ENCODE measurements at places on chromosomes 2 and 18.

GRCh38 chr2:119384971-119385370 lies 18.2 kb downstream of the DBI start:
- DNase-seq = no peak

GRCh38 chr2:30706534-30707303 lies 100.5 kb downstream of the CAPN13 start:
- DNase-seq = peak; percentile 67

- DNase-seq = no peak
Observed at GRCh38 chr2:184679219-184680018, 81.1 kb downstream of the ZNF804A start.

GRCh38 chr2:207885010-207885409 lies 115.3 kb upstream of the FZD5 start:
- DNase-seq = no peak

- DNase-seq = no peak
Observed at GRCh38 chr18:58466636-58467205, 162.2 kb downstream of the ALPK2 start.

- DNase-seq = no peak
Observed at GRCh38 chr18:25164848-25165811, 186.8 kb downstream of the ZNF521 start.

- DNase-seq = no peak
Observed at GRCh38 chr2:147288131-147288530, 556.7 kb upstream of the ACVR2A start.

Data from activated CD4-positive, alpha-beta T cell treated with anti-CD3 and anti-CD28 coated beads for 24 hours (primary cell).